ENCODE measurements at places on chromosomes 7 and 10.
A peak's percentile ranks its signal among the peaks of the same experiment; 100 is the strongest.

GRCh38 chr10:88467835-88468485, 115.2 kb downstream of the RNLS start:
- H3K4me1 ChIP-seq = no peaks in the 10 kb centered on the region
- no peak overlapping the region for H3K4me3 ChIP-seq
- H3K27ac ChIP-seq = no peak overlapping the region
- DNase-seq = no peak

- H3K4me3 ChIP-seq = no peak overlapping the region
- H3K4me1 ChIP-seq = peaks cover 9% of the 10 kb centered on the region
- DNase-seq = no peak
- H3K27me3 ChIP-seq = no peaks in the 10 kb centered on the region
- no peak overlapping the region for H3K27ac ChIP-seq
Observed at GRCh38 chr10:113047605-113047962, 97.5 kb downstream of the TCF7L2 start.

DNA sequence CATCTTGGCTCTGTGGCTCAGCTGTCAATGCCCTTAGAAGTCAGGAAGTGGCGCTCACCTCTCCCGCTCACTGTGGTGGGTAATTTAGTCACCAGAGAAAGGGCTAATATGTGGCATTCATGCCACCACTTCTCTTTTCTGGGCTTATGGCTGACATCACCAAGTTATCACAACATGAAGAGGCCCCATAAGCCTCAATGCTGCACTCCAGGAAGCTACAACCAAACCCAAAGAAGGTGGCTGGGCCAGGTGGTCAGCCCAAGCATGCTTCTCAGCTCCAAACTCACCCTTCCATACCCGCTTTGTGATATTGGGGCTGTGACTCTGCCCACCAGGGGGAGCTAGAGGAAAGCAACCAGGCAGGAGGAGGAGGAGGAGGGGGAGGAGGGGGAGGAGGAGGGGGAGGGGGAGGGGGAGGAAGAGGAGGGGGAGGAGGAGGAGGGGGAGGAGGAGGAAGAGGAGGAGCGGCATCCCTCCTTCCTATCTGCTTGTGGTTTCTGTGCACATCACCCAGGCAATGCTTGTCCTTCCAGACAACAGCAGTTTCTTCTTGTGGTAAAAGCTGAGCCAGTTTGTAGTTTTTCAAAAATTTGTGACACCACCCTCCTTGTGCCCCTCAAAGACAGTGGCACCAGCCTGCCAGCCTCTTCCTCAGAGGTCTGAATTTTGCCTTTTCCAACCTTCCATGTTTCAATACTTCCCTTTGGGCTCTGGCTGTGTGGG, 42.1 kb downstream of the CYP26A1 start:
- H3K36me3 ChIP-seq = no peaks in the 10 kb centered on the region
- peak; percentile 94 for DNase-seq
- H3K27ac ChIP-seq = no peak overlapping the region
- H3K4me3 ChIP-seq = no peak overlapping the region
- no peaks in the 10 kb centered on the region for H3K4me1 ChIP-seq
- no peaks in the 10 kb centered on the region for H3K27me3 ChIP-seq

GRCh38 chr7:42479452-42479815, 242.4 kb upstream of the GLI3 start:
- no peak for DNase-seq
- no peaks in the 10 kb centered on the region for H3K4me1 ChIP-seq
- no peak overlapping the region for H3K4me3 ChIP-seq
- no peak overlapping the region for H3K27ac ChIP-seq
- H3K27me3 ChIP-seq = no peaks in the 10 kb centered on the region

- H3K27ac ChIP-seq = no peak overlapping the region
- no peaks in the 10 kb centered on the region for H3K27me3 ChIP-seq
- no peaks in the 10 kb centered on the region for H3K4me1 ChIP-seq
Observed at GRCh38 chr7:30965883-30966282, 2.1 kb downstream of the GHRHR start.

DNA sequence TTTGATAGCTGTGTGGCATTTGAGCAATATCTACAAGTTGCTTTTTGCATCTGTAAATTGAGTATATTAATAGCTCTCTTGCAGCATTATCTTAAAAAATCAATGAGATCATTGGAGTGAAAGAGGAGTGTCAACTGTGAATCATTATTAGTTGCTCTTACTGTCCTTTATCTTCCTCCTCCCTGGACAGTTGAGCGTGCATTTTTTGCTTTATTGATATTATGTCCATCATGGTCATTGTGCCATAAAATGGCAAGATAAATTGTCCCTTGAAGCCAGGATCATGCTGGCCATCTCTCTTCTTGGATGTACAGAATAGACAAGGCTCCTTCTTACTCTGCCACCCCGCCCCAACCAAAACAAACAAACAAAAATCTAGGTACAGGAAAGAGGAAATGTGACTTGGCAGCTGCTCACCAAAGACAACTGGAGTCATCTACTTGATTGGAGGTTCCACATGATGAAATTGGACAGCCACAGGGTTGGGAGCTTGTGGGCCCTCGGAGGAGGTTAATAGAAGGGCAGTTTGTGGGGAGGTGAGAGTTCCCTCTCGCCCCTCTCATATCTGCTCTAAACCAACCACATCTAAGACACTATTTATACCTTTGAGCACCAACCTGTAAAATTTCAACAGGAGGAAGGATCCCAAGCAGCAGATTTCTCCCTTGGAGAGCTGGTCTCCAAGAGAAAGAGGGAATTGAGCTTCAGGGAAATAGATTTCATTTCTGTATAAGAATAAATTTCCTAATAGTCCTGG, 252.7 kb downstream of the SKIDA1 start:
- H3K4me3 ChIP-seq = no peak overlapping the region
- H3K4me1 ChIP-seq = no peaks in the 10 kb centered on the region
- no peak overlapping the region for H3K27ac ChIP-seq
- no peak for DNase-seq

DNA sequence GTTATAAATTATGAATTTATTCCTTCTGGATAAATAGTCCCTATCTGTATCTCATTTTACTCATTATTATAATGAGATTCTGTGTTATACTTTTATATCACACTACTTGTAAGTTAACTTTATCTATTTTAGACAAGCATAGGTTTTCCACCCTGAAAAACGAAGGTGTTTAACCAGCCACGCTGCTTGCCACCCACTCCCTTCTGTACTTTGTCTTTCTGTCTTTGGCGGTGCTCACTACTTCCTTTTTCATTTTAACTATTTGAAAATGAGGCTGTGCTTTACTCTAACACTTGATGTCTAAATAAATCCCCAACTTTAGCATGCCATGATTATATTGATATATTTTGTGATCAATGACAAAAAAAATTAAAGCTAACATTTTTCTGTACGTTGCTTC, 952.9 kb downstream of the DNAJB9 start:
- H3K27ac ChIP-seq = no peak overlapping the region
- no peaks in the 10 kb centered on the region for H3K4me1 ChIP-seq
- H3K36me3 ChIP-seq = no peaks in the 10 kb centered on the region
- DNase-seq = no peak
- no peaks in the 10 kb centered on the region for H3K27me3 ChIP-seq

- no peaks in the 10 kb centered on the region for H3K36me3 ChIP-seq
- DNase-seq = no peak
- no peak overlapping the region for H3K27ac ChIP-seq
- H3K4me1 ChIP-seq = peaks cover 4% of the 10 kb centered on the region
- no peaks in the 10 kb centered on the region for H3K27me3 ChIP-seq
Observed at GRCh38 chr7:157462419-157462771, 125.6 kb downstream of the DNAJB6 start.

DNA sequence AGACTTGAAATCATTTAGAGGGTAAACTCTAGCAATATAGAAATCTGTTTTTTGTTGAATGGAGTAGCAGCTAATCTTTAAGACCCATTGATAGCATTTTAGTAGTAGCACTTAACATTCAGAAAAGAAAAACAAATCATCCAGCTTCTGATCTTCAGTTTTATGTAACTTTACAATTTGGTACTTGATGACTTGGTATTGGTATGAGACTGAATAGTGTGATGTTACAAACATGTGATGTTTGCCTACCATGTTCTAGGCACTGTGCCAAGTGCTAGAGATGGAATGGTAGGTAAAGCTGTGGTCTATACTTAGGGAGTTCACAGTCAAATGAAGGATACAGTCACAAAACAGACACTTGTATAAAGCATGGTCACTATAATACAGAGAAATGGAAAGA, 21.3 kb downstream of the ZEB1 start:
- H3K36me3 ChIP-seq = no peaks in the 10 kb centered on the region
- no peak for DNase-seq
- H3K27ac ChIP-seq = no peak overlapping the region
- H3K27me3 ChIP-seq = no peaks in the 10 kb centered on the region
- no peaks in the 10 kb centered on the region for H3K4me1 ChIP-seq
- no peak overlapping the region for H3K4me3 ChIP-seq

DNA sequence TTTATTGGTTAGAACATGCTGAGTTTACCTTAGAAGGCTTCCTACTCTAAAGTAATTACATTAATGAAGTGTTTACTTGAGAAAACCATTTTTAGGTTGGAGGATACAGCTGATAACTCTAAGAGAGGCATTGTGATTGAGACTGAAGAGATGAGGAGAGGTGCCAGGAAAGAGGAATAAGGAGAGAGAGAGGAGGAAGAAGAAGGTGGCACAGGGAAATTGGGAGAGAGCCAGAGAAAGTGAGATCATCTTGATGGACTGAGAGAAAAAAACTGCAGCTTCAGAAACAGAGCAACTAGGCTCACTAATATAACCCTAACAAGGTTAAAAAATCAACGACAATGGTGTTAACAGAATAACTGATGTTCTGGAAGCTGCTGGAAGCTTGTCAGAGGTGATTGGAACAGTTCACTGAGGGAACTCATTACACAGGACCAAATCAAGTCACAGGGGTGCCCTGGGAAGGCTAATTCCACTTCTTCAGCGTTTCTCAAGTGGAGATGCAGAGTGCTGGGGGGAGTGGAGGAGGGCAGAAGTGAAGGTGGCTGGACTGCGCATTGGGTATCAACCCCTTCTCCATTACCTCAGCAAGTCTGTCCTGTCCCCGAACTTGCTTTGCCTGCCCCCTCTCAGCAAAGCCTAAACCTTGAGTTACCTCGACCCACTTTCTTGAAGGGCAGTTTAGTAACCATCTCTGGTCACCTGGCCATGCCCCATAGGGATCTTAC, 6.9 kb upstream of the SORBS1 start:
- no peak for DNase-seq
- H3K27me3 ChIP-seq = no peaks in the 10 kb centered on the region
- H3K27ac ChIP-seq = no peak overlapping the region
- no peaks in the 10 kb centered on the region for H3K36me3 ChIP-seq

DNA sequence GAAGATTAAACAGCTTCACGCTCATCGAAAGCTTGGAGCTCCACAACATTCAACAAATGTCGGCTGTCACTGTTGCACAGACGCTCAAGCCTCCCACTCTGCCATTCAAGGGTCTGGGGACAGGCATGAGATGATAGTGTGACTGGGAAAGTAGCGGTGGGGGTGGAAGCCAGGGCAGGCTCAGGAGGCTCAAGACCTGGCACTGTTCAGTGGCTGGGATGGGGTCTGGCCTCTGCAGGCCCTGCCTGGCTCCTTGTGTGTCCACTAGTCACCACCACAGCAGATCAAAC, 13.5 kb upstream of the GTPBP4 start:
- no peaks in the 10 kb centered on the region for H3K27me3 ChIP-seq
- no peak for DNase-seq
- H3K4me3 ChIP-seq = no peak overlapping the region
- H3K4me1 ChIP-seq = 0 out of 2 replicates have a peak, but pooled peaks cover 2% of the 10 kb centered on the region

GRCh38 chr7:1243290-1243963, 10.8 kb downstream of the UNCX start:
- H3K27me3 ChIP-seq = peaks cover 96% of the 10 kb centered on the region
- peaks cover 23% of the 10 kb centered on the region for H3K4me1 ChIP-seq
- H3K4me3 ChIP-seq = no peak overlapping the region
- H3K36me3 ChIP-seq = peaks cover 13% of the 10 kb centered on the region
